Endodermal cell (in vitro differentiated cells): ENCODE measurements at places on chromosomes 4 and X. TPM values are rescaled to one million over a fixed set of nuclear protein-coding genes. Genes with fewer than 3 reads are reported as not detected.

The RAB28 gene
- total RNA-seq = 23.4 and 25.7 TPM in 2 replicates

- no peaks in the 10 kb centered on the region for H3K4me1 ChIP-seq
- H3K36me3 ChIP-seq = no peaks in the 10 kb centered on the region
- H3K4me3 ChIP-seq = no peak overlapping the region
- H3K27me3 ChIP-seq = no peaks in the 10 kb centered on the region
- DNase-seq = no peak
These were observed 409.8 kb downstream of the STIM2 start for GRCh38 chr4:27270435-27270834.

The ASMT gene
- total RNA-seq = not detected in 3 replicates

- H3K4me1 ChIP-seq = no peaks in the 10 kb centered on the region
- no peaks in the 10 kb centered on the region for H3K27me3 ChIP-seq
- H3K27ac ChIP-seq = no peak overlapping the region
These were observed 423.0 kb downstream of the TECRL start for GRCh38 chr4:63986253-63986652.

DNA sequence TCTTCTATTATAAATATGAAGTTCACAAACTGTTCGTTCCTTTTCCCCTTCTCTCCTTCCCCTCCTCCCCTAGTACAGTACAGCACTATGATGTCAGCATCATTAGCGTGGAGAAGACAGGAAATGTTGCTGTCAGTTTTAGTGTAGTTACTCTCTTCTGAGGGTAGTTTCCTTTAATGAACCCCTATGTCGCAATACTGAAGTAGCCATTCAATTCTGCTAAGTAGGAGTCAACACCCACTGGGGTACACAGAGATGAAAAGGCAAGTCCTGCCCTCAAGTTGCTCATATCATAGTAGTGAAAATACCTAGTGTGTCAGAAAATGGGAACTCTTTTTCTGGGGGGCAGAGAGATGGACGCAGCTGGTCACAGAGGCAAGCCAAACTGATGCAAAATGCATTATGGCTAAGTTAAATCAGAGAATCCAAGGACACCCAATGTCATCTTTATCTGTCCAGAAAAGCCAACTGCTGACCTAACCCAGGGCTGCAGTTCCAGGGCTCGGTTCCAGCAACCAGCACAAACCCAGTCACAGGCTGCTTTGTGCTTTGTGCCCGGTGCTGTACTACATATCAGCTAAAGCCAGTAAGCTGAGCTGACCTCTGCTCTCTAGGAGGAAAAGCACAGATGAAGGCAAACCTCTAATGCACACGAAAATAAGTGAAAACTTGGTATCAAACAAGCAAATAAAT is 31.5 kb downstream of the GRIA3 start:
- no peaks in the 10 kb centered on the region for H3K4me1 ChIP-seq
- no peak overlapping the region for H3K4me3 ChIP-seq
- H3K27ac ChIP-seq = no peak overlapping the region
- H3K36me3 ChIP-seq = no peaks in the 10 kb centered on the region

GRCh38 chr4:87498446-87498900 is 30.7 kb downstream of the SPARCL1 start:
- no peak overlapping the region for H3K27ac ChIP-seq
- no peaks in the 10 kb centered on the region for H3K27me3 ChIP-seq
- H3K4me1 ChIP-seq = no peaks in the 10 kb centered on the region
- no peaks in the 10 kb centered on the region for H3K36me3 ChIP-seq

DNA sequence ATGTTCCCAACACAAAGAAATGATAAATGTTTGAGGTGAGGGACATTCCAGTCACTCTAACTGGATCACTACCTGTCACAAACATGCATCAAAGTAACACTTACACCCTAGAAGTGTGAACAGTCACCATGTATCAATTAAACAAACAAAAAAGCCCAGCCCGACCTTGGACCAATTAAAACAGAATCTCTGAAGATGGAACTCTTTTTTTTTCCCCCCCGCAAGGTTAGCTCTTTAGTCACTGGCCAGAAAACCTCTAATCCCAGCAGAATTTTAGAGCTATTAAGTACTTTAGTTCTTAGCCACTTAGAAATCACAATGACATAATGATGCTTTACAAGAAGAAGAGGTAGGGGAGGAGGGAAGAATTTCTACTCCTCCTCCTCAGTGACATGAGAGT is 154.5 kb downstream of the PALLD start:
- no peaks in the 10 kb centered on the region for H3K4me1 ChIP-seq
- DNase-seq = no peak
- H3K27ac ChIP-seq = no peak overlapping the region
- no peak overlapping the region for H3K4me3 ChIP-seq
- H3K36me3 ChIP-seq = no peaks in the 10 kb centered on the region
- H3K27me3 ChIP-seq = no peaks in the 10 kb centered on the region

DNA sequence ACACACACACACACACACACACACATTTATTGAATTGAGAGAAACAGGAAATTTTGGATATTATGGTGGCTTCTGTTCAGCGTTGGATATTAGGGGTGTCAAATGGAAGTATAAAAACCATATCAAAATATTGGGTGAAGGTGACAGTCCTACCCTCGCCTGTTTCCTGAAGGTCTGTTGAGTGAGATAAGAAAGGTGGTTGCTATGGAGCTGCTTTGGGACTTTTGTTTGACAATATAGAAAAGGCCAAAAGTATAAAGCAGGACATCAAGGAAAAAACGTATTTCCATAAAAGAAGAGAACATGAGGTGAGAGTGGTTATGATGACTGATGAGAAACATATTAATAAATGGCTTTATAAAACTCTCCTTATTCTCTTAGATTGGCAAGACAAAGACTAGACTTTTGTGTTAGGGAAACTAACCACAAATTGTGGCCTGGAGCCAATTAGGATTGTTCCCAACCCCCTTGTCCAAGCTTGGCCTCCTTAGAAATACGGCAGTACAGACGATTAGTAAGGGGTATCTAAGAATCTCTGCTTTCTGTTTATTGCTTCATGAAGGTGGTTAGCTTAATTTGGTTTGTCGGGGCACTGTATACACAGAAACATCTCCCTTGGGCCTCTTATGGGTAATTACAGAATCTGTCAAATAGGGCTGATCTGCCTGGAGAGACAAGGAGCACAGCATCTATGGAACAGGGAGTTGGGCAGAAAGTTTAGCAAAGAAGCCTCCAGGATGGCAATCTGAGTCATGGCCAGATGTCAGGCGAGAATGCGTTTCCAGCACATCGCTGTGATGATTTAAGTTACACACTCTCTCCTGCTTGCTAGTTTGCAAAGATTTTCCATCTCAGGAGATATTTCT is 198.0 kb downstream of the CBR4 start:
- no peaks in the 10 kb centered on the region for H3K27me3 ChIP-seq
- peaks cover 13% of the 10 kb centered on the region for H3K4me1 ChIP-seq
- DNase-seq = no peak
- H3K27ac ChIP-seq = no peak overlapping the region

- H3K4me1 ChIP-seq = peaks cover 4% of the 10 kb centered on the region
- H3K4me3 ChIP-seq = no peak overlapping the region
- no peak for DNase-seq
- H3K27me3 ChIP-seq = no peaks in the 10 kb centered on the region
These were observed 36.0 kb downstream of the RTL9 start for GRCh38 chrX:110394651-110395050.
